SW 1271 (cell line): ENCODE measurements at places on chromosomes 13 and 19.

DNA sequence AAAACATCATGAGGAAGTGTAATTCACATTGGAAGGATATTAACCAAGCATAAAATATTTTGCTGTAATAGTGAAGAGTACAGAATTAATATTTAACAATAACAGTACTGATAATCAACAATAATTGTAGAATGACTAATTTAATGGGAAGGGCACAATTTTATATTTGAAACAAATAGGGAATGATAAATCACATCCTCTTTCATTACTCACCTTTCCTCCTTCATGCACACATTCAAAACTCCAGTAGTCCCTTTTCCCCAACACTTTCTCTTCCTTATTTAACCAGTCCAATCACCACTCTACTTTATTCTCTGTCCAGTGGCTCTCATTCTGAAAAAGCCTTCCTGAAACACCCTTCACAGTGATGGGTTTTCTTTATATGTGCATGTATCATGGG lies 110.8 kb upstream of the POSTN start:
- no peak for DNase-seq

- no peak for DNase-seq
Observed at GRCh38 chr13:33272531-33273124, 12.9 kb downstream of the STARD13 start.

DNA sequence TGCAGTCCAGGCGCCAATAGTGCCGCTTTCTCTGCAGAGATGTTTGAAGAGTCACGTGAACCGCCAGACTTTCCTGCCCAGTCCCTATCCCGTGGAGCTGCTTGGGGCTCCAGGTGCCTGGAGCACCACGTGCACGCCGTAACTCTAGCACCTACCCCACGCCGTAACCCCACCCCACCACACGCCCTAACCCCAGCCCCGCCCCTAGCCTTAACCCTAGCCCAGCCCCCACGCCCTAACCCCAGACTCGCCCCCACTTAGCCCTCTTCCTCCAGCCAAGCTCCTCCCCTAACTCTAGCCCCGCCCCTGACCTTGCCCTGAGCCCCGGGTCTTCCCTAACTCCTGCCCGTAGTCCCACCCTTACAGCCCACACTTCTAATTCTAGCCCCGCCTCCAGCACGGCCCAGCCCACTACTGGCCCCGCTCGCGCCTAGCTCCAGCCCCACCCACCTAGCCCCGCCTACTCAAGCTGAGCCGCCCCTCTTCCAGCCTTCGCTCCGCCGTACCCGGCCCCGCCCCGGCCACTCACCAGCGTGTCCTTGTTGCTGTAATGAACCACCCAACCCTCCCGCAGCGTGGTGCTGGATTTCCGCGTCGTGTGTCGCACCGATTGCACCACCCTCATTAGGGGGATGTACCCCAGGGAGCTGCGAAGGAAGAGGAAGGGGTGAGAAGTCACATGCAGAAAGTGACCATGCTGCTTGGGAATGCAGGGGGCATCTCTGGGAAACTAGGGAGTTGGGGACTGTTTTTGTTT lies 19.5 kb downstream of the PRKD2 start:
- DNase-seq: no peak

DNA sequence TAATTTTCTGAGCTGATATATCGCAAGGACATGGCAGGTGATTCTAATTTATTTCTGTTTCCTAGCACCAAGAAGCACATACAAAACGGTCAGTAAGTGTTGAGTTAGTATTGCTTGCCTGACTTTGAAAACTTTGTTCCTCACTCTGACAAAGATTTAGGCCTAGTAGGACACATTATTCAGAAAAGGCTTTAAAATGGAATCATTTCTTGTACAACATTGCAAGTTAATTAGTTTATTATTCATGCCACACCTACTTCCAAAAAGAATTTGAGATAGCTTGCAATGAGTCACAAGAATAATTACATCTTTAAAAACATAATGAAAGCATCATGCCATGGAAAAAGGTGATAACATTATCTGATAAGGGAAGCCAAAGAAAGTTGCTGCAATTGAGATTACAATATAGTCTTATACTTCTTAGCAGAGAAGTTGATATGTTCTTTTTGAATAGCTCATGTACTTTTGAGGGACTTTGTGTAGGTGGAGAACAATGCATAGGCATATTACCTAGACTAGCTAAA lies 474.2 kb downstream of the KLF5 start:
- no peak for DNase-seq

GRCh38 chr13:21243045-21243897 lies 66.8 kb downstream of the MRPL57 start:
- DNase-seq: no peak

DNA sequence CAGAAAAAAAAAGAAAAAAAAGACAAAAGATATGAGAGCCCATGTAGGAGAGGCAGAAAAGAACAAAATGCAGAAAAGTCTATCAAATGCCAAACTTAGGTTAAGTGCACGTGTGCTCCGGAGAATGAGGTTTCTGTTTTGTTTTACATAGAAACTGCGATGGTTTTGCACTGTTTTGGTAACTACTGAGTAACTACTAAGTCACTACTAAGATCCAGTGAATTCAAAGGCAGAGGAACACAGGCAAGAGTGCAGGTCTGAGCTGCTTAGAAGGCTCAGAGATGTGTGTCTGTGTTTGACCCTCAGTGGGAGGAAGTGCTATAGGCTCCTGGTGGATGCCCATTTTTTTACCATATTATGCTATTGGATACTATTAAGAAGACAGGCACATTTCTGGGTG lies 299.3 kb downstream of the NDFIP2 start:
- no peak for DNase-seq

DNA sequence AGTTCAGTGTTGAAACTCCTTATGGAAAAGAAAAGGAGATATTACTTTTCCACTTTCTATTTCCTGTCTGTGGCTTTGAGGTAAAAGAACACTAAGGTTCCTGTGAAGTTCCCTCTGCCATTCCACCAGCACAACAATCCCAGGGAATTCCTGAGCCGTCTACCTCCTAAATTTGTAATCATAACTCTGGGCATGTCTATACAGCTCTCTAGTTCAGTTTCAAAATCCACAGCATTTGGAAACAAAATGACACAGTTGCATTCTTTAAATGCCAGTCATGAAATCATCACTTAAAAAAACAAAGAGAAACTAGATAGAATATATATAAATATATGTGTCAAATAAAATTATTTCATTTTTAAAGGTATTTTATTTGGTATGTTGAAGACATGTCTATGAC lies 9.0 kb upstream of the THSD1 start:
- DNase-seq: no peak

DNA sequence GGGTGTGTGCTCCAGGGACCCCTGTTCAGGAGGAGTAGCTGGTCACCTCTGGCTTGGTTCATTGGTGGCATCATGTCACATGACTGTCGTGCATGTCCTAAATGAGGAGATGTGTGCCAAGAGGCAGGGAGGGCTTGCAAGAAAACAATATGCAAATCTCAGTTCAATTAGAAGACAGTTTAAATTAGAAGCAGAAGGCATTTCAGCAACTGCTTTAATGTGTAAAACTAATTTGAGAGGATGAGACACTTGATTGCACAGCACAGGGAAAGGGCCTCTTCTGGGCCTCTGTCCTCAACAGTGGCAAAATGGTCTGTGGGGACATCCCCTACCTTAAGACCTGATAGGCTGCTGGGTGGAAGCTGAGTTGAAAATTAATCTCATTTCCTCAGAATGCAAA lies 54.6 kb downstream of the SPATA13 start:
- DNase-seq: no peak
